ENCODE measurements at places on chromosomes 2 and 18. TPM values are rescaled to one million over a fixed set of nuclear protein-coding genes. Genes with fewer than 3 reads are reported as not detected.

Gene GNAL
- 0.60 TPM for total RNA-seq

Gene SPRED2
- 9.9 TPM for total RNA-seq

Gene ZNF2
- 6.6 TPM for total RNA-seq

Gene DSG4
- not detected for total RNA-seq

Gene MTERF4
- 88.1 TPM for total RNA-seq

Gene C1GALT1C1L
- not detected for total RNA-seq

Gene SLC19A3
- not detected for total RNA-seq

Gene ASPRV1
- total RNA-seq, result 1.2 TPM

Gene WDR12
- 35.1 TPM for total RNA-seq

Gene FAM124B
- 0.34 TPM for total RNA-seq

Gene SERPINB12
- total RNA-seq, result not detected

Gene TFCP2L1
- total RNA-seq, result 0.06 TPM

Gene BOLL
- total RNA-seq, result not detected

Gene SATB2
- total RNA-seq, result 0.11 TPM

Gene COL6A3
- total RNA-seq, result 0.19 TPM

Gene FOXI3
- not detected for total RNA-seq

Gene SP140
- 58.7 TPM for total RNA-seq

Gene IHH
- total RNA-seq, result not detected

Gene AGPS
- total RNA-seq, result 46.4 TPM

Gene STARD6
- not detected for total RNA-seq

Gene ACOXL
- total RNA-seq, result not detected

Gene WNT10A
- total RNA-seq, result 2.5 TPM

Gene SNED1
- 14.5 TPM for total RNA-seq

Gene PCARE
- not detected for total RNA-seq

Gene EVA1A
- not detected for total RNA-seq

Gene MARCO
- total RNA-seq, result 0.26 TPM

Gene SPHKAP
- total RNA-seq, result not detected

Gene DLGAP1
- not detected for total RNA-seq

Gene GKN2
- not detected for total RNA-seq

Gene LDAH
- total RNA-seq, result 21.8 TPM

Gene ECEL1
- total RNA-seq, result not detected

Gene ADD2
- total RNA-seq, result 25.7 TPM

Gene SERPINB4
- total RNA-seq, result not detected

Gene GALR1
- not detected for total RNA-seq

Gene GPAT2
- total RNA-seq, result 14.0 TPM

Gene ABCG5
- total RNA-seq, result not detected

Gene LDLRAD4
- 40.3 TPM for total RNA-seq

Gene RESP18
- not detected for total RNA-seq

Gene HOXD12
- not detected for total RNA-seq

Gene CFAP65
- total RNA-seq, result not detected

Gene MTIF2
- 24.1 TPM for total RNA-seq

Gene ALPP
- total RNA-seq, result not detected

Gene CHRND
- total RNA-seq, result not detected

Gene UNC80
- total RNA-seq, result not detected

Gene CNDP1
- not detected for total RNA-seq

Gene CNTNAP5
- not detected for total RNA-seq

Gene RASGRP3
- total RNA-seq, result 7.5 TPM

Gene ZC3H6
- total RNA-seq, result 21.3 TPM

Data from activated naive CD8-positive, alpha-beta T cell treated with anti-CD3 and anti-CD28 coated beads, Interleukin-2, amount 10 ng/mL, durations not matched to agents 7 days and 5 days (primary cell).